ENCODE measurements at places on chromosomes 1 and 21.

GRCh38 chr1:161803181-161803580 is 37.1 kb downstream of the ATF6 start:
- no peak for DNase-seq

- DNase-seq = no peak
Observed at GRCh38 chr1:225817611-225818061, 7.7 kb downstream of the EPHX1 start.

GRCh38 chr1:112841825-112842224 is 114.2 kb downstream of the SLC16A1 start:
- no peak for DNase-seq

DNA sequence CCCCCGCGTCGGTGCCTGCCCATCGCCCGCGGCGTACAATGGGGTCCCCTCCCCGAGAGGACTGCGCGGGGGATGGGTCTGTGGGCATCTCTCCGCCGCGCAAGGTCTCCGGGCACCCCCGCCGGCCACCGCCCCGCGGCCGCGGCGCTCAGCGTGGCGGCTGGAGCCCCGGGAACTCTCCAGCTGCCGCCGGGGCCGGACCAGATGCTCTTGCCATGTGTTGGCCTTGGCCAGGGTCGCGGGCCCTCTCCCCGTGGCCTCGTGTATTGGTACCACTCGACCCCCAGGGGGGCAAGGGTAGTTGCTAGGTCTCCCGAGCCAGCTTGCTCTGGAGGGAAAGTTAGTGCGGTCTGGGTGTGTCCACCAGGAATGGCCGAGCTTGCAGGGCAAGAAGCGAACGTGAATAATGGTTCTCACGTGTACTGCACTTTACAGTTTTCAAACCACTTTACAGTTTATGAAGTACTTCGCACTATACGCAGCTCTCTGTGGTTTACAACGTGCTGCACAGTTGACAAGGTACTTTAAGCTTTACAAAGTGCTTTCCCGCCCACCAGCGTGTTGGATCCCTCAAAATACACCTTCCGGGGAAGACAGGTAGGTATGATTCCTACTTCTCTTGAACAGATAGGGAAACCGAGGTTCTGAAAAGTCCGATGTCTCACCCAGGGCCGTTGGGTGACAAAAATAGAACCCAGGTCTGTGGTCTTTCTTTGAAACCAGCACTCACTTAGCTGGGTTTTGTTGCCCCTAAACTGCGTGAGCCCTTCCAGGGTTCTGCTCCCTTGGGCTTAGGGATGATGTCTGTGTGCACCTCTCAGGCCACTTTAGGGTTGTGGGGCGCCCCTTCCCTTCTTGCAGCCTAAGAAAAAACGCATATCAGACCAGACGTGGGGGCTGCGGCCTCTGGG is 1.2 kb downstream of the EPHB2 start:
- DNase-seq = no peak

DNA sequence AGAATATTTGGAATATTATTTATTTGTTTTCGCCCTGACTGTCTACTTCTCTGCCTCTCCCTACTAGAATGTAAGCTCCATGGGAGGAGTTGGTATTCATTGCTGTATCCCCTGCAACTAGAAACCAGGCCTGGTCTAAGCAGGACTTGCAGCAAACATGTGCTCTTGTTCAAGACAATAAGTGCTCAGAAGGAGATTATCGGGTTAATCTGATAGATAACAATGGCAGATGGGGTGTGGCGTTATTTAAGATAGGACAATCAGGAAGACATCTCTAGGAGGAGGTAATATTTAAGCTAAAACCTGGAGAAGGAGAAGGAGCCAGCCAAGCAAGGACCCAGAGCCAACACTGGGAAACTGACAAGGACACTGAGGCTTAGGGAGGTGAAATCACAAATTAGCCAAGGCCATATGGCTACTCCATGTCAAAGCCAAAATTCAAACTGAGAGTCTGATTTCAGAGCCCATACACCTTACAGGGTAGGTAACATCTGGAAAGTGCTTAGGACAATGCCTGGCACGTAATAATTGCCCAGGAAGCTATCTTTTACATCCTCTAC is 41.5 kb downstream of the STYXL2 start:
- no peak for DNase-seq

GRCh38 chr1:181451661-181452230 is 31.6 kb upstream of the CACNA1E start:
- no peak for DNase-seq

GRCh38 chr1:152858062-152858461 is 1.7 kb upstream of the LCE7A start:
- no peak for DNase-seq

GRCh38 chr21:35829067-35829466 is 231.3 kb downstream of the SETD4 start:
- DNase-seq = no peak

DNA sequence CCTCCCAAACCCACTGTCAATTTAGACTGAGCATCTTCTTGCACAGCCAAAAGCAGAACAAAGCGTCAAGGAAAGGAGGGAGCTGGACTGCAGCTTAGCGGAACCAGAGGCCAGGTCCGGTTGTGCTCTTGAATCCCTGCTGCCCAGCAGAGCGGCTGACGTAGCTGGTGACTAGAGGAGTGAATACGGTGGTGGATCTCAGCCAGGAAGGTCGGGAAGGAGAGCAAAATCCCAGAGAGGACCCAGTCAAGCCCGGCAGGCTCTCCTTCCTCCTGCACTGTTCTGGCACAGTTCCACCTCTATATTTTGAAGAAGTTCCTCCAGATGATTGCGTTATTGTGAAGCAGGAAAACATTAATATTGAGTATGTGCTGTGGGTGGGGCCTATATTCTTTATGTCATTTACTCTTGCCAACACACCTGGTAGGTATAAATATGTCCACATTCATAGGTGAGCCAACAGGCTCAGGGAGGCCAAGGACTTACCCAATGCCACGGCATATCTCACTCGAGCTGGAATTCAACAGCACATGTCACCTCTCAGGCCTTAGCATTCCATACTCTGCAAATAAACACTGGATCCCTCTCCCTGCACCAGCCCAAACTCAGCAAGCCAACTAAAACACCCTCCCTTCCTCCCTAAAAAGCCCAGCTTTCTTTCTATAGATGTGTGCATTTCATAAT is 23.6 kb upstream of the ABCB10 start:
- DNase-seq = no peak

- no peak for DNase-seq
Observed at GRCh38 chr1:145963265-145964019, 933 bp downstream of the ANKRD34A start.

- no peak for DNase-seq
Observed at GRCh38 chr1:75969550-75969949, 37.3 kb upstream of the ASB17 start.

- no peak for DNase-seq
Observed at GRCh38 chr1:204760757-204761156, 75.2 kb upstream of the LRRN2 start.

DNA sequence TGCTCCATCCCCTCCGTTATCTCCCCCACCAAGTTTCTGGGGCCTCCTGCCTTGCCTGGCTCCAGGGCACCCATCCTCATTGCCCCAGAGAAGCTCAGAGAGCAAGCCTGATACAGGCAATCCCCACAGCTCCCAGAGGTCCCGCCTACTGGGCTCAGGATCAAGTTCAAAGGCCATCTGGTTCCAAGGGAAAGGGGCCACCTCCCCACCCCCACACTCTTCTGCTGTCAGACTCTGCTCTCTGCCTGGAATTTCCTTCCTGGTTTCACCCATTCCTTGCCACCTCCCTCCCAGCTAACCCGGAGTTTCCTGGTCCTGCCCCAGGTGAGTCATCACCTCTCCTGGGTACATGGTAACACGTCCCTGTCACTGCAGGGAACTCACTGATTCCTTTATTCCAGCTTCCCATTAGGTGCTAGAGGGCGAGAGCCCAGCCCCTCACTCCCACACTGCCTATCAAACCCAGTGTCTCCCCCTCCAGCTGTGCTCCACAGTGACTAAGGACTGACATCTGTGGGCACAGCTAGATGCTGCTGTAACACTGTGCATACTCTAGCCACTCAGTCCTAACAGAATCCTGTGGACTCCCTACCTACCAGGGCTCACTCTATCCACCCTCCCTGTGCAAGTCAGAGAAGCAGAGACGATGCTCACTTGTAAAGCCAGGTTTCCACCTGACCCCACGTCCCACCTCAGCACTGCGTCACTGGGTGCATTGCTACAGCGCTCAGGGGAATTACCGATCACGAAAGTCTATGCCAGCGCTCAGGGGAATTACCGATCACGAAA is 21.8 kb downstream of the RSPH1 start:
- no peak for DNase-seq

DNA sequence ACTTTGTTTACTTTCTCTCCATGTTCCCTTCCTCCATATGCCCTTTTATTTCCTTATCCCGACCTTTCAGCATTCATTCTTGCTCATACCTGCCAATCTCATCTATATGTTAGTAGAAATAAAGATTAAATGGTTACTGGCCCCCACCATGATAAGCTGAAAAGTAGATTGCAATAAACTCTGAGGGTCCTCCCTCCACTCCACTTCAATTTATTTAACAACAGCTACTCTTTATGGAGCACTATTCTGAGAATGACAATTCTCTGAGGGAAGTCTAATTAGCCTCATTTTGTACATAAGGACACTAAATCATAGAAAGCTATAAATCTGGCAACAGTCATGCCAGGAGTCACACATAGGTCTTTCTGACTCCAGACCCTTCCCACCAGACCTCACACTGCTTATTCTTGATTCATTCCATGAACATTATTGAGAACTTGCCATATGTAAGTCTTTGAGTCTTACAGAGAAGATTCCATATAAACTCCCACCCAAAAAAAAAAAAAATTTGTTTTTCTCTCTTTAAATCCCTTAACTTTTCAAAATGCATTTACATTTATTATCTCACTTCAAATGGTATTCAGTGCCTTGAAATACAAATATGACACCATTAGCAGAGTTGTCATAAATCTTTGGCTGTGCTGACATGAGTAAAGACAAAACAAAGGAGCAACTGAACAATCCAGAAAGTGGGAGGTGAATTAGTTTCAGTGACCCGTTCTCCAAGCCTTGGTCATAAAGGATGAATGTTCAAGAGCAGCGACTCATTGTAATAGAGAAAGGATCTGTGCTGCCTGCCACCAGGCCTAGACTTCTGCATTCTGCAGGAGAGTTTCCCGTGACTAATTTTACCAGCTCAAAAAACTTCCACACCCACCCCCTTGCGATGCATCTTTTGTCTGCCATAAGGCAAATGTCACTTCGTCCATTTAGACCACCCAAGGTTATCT is 28.5 kb downstream of the PALMD start:
- no peak for DNase-seq

- DNase-seq = no peak
Observed at GRCh38 chr1:218250492-218250891, 34.6 kb upstream of the RRP15 start.

DNA sequence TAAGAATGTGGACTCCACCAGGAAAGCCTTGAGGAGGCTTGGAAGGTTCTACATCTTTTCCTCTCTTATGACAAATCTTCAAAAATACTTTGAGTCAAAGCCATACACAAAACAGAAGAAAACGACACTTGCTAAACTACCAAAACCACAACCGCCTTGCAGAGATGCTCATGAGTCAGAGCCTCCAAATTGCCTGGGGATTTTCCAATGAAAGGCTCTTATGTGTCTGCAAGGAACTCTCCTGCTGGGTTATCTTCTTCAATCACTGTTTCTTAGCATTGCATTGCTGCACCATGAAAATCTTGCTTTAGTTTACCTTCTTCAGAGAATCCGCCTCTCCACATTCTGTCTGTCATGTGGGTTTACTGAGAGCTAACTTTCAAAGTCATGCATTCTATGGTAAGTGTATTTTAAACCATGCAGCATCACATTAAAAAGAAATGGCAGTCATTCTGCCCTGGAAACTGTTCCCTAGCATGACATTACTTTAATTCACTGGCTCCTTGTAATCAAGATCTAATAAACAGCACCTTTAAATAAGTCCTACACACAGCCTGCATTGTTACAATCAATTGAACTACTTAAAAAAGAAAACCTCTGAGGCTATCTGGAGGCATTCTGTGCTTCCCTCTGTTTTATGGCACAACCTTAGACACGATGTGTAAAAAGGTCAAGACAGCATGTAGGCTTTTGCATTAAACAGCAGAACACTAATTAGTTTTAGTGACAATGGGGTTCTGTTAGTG is 210.0 kb upstream of the FOXD3 start:
- no peak for DNase-seq

DNA sequence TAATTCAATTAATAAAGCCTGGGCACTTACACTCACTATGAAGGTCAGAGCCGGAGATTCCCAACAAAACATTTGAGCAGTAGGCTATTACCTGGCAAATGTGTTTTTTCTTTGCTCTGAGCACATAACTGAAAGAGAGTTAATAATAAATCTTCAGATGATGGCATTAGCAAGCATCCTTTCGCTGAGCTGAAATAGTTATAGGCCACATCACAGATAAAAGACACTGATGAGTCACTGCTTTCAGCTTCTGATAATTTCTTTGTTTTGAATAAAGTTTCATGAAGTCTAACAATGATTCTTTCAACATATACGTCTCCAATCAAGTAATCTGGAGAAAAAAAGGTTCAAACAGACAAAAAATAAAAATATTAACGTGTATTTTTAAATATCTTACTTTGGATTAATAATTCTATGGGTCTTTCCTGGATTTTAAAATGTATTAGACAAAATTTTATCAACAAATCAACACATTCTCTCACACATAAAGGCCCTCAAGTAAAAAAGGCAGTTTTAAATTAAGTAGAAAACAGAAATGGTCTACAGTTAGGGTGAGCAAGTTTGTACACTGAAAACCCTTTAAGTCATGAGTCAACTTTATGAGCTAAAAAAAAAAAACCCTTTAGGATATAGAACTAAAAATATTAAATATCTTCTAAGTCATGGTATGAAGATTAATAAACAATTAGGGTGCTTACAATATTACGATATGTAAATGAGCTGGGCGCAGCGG is 33.1 kb downstream of the LTN1 start:
- DNase-seq = no peak

DNA sequence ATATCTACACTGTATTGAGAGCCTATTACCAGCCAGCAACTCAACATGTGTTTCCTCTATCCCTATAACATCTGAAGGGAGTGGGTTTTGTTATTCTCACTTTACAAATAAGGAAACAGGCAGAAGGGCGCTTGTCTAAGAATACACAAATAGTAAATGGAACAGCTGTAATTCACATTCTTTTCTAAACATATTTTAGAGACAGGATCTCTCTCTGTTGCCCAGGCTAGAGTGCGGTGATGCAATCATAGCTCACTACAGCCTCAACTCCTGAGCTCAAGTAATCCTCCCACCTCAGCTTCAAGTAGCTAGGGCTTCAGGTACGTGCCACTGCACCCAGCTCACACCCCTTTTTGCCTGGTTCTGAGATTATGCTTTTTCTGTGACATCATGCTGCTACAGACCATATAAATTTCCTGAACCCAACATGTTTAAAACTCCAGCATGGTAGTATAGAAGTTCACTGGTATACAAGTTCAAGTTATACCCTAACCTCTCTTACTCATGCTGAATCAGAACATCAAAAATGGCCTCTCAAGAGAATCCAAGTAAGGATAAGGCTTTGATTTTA is 8.6 kb upstream of the TACSTD2 start:
- DNase-seq = no peak

- DNase-seq = no peak
Observed at GRCh38 chr1:8003438-8004112, 22.5 kb downstream of the ERRFI1 start.

- DNase-seq = peak; percentile 61
Observed at GRCh38 chr21:34722684-34723300, 54.0 kb downstream of the CLIC6 start.
